Right lung (tissue), 10 donors: ENCODE measurements at places on chromosomes 7 and 10. TPM values are rescaled to one million over a fixed set of nuclear protein-coding genes. Genes with fewer than 3 reads are reported as not detected.

The TMEM236 gene
- polyA plus RNA-seq, result 0.54 TPM

DNA sequence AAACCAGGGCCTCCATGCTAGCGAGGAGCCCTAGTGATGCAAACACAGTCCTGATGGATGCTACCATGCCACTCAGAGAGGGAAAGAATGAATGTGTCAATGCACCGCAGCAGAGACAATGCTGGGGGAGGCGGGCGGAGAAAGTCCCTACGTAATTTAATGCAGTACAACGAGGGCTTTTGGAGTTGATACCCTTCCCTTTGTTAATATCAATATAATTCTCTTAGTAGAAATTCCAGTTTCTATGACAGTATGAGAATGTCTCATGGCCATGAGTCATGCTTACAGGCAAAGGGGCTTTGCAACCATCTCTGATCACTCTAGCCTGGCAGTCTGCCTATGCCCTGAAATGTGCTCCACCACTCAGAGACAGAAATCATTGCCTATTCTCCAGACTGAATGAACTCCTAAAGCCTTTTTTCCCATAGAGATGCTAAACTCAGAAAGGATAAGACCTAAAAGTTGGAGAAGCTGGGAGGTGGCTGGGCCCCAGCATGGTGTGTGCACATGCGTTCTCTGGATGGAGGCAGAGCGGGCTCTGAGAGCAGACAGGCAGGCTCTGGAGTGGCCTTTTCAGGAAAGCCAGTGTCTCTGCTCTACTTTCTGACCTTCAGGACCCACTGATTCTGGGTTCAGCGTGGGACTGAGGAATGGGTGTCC, 20.3 kb upstream of the GIMAP2 start:
- DNase-seq, result no peak

The LEP gene
- polyA plus RNA-seq, result 0.06 TPM

- no peak for DNase-seq
These were observed 13.8 kb upstream of the CLIP2 start for GRCh38 chr7:74275401-74275881.

The STEAP1B gene
- polyA plus RNA-seq, result 3.4 TPM
